ENCODE measurements at places on chromosomes 4 and X. TPM values are rescaled to one million over a fixed set of nuclear protein-coding genes. Genes with fewer than 3 reads are reported as not detected.

GRCh38 chrX:19772822-19773628 is 114.4 kb downstream of the SH3KBP1 start:
- DNase-seq, result no peak

DNA sequence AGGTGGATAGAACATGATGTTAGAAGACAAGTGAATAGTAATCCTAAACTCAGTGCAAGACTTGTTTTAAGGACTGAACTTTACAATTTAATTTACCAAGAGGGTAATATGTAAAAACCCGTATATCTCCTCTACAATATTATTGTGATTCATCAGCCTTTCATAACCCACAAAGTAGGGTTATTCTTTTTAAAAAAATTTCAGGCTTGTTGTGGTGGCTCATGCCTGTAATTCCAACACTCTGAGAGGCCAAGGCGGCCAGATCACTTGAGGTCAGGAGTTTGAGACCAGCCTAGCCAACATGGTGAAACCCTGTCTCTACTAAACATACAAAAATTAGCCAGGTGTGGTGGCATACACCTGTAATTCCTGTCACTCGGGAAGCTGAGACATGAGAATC is 7.2 kb downstream of the IBSP start:
- DNase-seq, result no peak

GRCh38 chr4:94711635-94712034 is 46.1 kb upstream of the BMPR1B start:
- DNase-seq, result no peak

DNA sequence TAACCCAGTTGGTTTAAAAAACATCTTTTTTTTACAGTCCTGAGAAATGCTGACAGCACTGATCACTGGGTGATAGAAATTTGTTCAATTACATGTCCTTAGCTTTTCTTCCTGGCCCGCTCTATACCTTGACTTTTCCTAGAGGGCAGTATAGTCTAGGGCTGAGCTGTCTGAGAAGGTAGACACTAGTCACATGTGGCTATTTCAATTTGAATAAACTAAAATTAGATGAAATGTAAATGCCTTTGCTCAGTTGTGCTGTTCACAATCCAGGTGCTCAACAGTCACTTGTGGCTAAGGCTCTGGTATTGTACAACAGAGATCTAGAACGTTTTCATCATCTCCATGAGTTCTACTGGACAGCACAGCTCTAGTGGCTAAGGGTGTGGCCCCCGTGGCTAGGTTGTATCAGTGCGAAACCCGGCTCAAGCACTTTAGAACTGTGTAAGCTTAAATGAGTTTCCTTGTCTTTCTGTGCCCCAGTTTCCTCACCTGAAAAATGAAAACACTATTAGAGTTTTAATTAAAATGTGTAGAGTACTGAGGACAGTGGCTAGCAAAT is 111.6 kb upstream of the WDR17 start:
- no peak for DNase-seq

DNA sequence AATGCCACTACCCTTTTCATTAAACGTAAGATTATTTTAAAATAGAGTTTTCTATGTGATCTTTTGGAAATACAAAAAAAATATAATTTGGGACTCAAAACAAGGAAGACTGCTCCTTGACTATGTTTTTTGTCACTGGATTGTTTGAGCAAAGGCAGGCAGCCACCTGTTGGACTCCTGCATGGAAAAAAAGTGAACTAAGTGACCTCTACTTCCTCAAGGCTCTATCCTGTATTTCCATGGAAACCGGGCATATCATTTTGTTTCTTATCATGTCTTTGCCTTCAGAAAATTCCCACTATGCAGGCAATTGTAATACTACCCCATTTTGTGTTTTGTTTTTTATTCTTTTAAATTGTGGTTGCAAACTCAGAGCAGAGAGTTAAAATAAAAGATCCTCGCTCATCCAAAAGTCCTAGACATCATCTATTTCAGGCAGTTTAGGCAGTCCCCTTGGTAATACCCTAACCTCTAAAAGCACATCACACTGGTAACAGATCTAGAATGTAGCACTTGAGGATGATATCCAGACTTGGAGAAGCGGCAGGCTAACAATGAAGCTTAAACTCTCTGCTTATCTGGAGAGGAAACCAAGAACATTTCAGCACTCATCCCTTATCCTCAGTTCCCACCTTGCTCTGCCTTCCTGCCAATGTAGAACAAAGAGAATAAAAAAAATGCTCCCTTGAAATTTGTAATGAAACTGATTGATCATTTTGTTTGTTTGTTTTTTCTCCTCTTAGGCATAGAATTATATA is 165.7 kb downstream of the BANK1 start:
- DNase-seq, result no peak

DNA sequence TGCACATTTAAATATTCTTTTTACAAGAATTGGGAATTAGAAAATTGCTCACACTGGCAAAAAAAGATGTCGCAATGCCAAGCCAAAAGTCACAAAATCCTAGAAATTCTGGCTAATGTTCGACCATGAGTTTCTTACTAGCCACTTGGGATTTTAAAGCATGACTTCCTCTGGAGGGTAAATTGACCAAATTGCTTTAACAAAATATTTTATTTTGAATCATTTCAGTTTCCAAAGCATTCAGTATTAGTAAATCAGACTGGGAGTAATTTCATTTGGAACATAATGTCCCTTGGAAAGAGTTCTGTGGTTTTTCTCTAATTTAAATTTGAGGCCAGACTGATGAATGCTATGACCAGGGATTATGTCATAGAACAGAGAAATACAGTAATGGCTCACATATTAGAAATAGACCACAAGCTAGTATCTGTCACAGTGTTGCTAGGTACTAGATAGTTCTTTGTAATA is 7.6 kb upstream of the CXCL5 start:
- no peak for DNase-seq

DNA sequence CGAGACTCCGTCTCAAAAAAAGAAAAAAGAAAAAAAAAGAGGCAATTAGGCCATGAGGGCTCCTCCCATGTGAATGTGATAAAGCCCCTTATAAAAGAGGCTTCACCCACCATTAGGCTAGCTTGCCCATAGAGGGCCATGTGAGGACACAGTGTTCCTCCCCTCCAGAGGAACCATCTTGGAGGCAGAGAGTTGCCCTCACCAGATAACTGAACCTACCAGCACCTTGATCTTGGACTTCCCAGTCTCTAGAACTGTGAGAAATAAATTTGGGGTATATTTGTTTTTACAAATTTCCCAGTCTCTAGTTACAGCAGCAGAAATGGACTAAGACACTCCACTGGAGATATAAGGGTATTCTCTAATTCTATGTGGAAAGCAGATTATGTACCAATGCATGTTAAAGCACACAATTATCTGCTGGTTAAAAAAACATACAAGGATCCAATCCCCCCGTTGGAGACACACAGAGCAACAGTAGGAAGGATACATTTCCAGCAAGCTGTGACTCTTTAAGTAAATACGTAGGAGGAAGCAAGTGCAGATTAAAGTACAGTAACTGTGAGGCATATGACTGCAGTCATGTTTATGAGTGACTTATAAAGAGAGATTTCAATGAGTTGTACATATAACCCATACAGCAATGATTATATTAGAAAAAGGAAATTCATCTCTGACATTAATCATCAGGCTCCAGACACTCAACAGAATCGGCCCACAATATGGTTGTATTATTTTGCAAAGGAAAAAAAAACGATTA is 21.4 kb downstream of the SH3RF1 start:
- DNase-seq, result no peak

DNA sequence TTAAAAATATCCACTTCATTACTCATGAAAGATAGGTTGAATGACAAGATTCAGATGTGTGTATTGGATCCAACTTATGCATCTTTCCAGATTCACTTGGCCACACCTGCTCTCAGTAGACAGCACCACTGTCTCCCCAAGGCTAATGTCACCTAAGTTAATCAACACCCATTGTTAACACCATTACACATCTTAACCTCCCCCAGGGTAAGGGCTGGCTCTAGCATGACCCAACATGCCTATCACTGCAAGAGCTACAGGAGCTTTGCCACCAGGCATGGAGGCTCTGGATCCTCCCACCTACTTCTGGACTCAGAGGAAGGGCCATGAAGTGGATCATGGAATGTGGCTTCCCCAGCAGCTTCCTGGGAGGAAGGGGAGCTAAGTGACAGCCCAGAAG is 32.8 kb upstream of the LSM6 start:
- DNase-seq, result no peak

DNA sequence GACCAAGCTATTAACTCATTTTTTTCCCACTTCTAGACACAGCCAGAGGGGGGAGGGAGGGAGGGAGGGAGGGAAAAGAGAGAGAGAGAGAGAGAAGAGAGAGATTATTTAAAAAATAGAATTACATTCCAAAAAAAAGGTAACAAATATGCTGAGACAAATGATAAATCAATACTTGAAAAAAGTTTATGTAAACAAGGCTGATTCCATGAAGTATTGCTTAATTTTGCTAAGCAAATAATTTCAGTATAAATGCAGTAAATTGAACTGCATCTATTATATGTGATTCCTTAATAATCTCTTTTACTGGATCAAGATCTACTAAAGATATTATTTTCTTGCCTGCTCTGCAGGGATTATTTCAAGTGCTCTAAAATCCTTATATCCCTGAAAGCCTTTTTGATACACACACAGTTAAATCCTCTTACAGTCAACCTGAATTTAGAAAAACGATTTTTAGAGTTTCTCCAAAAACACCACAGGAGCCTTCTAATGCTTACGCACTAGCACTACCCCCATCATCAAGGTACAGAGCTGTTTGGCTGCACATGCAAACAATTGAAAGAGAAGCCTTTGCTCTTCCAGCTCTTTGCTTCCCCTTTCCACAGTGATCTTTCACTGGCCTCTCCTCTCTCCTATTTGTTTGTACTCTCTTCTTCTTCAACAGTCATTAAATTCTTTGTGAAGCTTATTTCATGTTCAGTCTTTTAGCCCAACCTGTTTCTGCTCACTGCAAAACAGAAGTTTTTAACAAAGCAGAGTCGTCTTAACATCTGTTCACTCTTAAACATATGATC is 426.3 kb upstream of the FAM241A start:
- no peak for DNase-seq

DNA sequence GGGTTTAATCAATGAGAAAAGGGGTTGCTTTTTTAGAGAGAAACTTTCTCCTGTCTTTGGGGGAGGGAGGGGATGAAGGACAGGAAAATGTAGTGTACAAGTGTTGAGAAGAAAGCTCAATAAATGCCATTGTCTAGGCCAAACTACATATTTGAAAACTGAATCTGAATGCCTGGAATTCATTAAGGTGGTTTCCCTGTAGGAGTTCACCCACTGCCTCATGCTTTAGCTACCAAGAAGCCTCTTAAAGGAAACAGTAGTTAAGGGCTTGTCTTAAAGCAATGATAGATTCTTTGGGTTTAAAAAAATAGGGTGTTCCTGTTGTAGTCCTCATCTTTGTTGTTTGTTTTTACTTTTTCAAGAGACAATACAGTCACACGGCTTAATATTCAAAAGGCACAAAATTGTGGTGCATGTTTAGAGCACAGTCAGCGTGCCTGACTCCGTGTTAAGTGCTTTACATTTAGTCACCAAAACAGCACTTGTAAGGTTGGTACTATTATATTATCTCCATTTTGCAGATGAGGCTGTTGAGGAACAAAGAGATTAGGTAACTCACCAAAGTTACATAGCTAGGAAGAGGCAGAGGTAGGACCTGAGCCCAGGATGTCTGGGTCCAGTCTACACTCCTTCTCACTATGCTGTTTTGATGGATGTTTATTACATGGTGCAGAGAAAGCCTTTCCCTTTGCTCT is 46.0 kb downstream of the FNIP2 start:
- DNase-seq, result no peak

DNA sequence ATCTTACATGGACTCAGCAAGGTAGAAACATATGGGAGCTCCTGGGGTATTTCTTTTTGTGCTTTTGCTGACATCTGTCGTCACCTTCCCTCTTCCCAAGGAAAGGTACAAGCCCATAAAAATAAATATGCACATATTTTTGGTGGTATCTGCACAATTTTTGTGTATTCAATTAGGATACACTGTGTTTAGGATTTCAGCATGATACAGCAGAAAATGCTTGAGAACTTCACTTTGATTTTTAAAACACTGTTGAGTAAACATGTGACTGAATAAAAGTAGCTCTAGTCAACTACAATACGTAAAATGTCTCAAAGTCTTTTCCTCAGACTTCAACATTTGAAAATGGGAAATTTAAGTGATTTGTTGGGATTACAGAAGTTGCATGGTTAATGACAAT is 99.4 kb upstream of the SPANXC start:
- no peak for DNase-seq

DNA sequence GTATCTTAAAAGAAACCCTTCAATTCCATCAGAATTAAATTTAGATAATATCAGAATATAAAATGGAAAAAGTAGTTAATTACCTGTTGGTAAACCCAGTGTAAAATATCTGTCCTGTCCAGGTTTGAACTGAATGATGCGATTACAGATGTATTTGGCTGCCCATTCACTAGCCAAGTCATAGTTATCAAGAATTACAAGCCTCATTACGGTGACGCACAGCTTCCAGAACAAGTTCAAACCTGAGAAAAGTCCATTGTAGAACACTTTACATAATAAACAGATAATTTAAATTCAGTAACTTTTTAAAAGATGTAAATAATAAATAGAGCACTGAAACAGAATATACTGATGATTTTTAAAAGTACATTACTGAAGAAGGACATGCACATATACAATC is 4.4 kb downstream of the GNPDA2 start:
- DNase-seq, result no peak

- DNase-seq, result no peak
Observed at GRCh38 chr4:102356562-102357202, 11.4 kb upstream of the SLC39A8 start.

- DNase-seq, result no peak
Observed at GRCh38 chr4:36099509-36099908, 144.8 kb downstream of the ARAP2 start.

DNA sequence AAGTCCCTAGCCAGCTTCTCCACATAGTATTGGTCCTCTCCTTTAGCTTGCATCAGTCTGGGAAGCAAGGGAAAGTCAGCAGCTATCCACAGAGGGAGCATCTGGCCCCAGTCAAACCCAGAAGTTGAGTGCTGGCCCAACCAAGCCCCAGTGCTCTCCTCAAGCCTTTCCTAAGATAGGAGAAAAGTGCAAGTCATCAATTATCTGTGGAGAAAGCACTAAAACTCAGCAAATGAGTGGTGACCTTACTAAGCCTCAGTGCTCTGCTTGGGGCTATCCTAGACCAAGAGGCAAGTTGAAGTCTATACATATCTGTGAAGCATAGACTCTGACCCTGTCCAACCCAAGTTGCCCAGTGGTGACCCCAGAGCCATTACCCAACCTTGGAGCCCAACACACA is 28.5 kb upstream of the MAGEE1 start:
- DNase-seq, result no peak

Gene MAGEA9B
- total RNA-seq, result 0.47 TPM

Gene HAUS3
- total RNA-seq, result 17.3 TPM

Gene AMTN
- total RNA-seq, result not detected

Gene TAF7L
- 0.22 TPM for total RNA-seq

Gene TLR7
- total RNA-seq, result not detected

Gene ZNF630
- total RNA-seq, result not detected

Gene CDKL5
- 2.5 TPM for total RNA-seq

Measured in HCT116 (cell line).